Stimulated activated CD4-positive, alpha-beta T cell treated with anti-CD3 and anti-CD28 coated beads, Interleukin-2, amount 100 ng/mL, for 4 hours (primary cell): ENCODE measurements at places on chromosomes 1 and 21.

DNA sequence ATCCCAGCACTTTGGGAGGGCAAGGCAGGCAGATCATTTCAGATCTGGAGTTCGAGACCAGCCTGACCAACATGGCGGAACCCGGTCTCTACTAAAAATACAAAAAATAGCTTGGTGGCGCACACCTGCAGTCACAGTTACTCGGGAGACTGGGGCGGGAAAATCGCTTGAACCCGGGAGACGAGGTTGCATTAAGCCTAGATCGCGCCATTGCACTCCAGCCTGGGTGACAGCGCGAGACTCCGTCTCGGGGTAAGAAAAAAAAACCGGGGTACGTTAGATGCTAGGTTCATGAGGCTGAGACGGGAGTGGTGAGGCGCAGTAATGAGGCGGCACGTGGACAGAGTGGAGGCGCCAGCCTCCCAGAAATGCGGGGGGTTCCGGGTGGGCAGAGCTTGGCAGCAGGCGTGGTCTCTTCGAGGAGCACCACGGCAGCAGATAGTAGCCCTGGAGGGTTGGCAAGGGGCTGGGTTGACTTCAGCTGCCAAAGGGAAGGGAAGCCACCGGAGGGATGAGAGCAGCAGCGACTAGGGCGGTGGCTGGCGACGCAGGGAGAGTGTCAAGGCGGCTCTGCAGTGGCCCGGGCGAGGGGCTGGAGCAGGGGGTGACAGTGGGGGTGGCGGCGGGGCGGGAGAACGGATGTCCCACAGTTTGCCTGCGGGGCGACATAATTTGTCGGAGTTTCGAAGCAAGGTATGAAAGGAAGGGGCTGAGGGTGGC lies 832 bp downstream of the MRPL20 start:
- no peak for DNase-seq

GRCh38 chr1:209768354-209768774 lies 12.5 kb downstream of the TRAF3IP3 start:
- peak; percentile 68 for DNase-seq

DNA sequence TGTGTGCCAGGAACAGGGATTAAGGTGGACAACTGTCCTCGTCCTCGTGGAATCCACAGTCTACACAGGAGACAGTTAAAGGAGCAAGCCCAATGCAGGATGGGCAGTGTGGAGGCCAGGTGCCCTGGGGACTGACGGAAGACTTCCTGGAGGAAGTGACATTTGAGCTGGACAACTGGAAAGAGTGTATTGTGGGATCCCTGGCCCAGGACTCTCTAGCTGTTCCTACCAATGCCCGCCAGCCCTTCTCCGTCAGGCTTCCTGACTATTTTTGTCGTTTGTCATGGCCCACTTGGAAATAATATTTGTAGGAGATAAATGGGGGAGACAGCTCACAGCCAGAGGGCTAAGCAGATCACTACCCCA lies 235.3 kb downstream of the TOMM20 start:
- DNase-seq, result no peak

GRCh38 chr1:211353562-211354212 lies 27.1 kb downstream of the TRAF5 start:
- DNase-seq, result no peak
